ENCODE measurements at places on chromosomes 3 and 15.

DNA sequence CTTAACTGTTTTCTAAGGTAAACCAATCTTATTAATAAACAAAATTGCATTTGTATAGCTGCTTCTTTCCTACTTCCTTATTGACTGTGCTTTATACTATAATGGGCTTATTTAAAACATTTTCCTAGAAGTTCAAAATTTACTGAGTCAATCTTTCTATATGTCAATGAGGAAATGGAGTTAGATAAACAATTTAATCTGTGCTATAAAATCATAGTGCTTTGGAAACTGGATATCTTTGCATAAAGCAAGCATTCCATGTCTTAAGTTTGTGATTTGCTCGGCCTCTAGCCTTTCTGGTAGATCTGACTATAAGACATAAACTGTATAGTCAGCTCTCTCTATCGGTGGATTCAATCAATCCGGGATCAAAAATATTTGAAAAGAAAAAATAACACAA, 99.6 kb downstream of the NEDD4 start:
- DNase-seq, result no peak

DNA sequence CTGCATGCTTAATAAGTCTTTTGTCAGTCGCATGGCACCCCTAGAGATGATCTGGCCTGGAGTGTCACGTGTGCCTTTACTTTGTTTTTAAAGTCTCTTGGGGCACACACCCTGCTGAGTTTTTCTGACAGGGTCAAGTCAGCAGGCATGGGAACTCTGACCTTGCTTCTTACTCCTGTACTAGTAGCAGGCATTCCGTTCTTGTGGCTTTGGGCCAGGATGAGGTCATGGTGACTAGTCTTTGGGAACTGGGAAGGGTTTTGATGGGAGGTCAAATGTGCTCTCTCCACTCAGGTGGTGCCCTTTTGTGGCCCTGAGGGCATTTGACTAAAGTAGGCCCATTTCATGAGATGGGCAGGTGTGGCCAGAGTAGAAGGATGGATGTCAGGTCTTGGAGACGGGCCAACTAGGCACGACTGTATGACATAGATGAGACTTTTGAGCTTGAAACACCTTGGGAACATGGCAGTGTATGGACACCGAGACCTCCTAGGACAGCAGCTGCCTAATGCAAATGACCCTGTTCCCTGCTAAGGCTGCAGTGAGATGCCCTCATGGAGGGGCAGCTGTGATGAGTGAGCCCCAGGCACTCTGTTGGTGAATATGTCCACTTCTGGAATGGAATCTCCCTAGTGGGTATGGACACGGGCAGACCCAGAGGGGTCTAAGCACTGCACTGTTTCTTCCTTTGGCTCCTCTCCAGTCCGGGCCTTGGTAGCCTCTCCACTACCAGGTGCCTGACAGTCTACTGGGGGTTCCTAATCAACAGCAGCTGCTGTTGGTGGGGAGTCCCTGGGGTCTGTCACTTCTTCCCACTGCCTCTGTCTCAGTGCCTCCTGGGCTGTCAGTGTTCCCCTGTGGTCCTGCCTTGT, 16.4 kb downstream of the SRPRB start:
- no peak for DNase-seq

DNA sequence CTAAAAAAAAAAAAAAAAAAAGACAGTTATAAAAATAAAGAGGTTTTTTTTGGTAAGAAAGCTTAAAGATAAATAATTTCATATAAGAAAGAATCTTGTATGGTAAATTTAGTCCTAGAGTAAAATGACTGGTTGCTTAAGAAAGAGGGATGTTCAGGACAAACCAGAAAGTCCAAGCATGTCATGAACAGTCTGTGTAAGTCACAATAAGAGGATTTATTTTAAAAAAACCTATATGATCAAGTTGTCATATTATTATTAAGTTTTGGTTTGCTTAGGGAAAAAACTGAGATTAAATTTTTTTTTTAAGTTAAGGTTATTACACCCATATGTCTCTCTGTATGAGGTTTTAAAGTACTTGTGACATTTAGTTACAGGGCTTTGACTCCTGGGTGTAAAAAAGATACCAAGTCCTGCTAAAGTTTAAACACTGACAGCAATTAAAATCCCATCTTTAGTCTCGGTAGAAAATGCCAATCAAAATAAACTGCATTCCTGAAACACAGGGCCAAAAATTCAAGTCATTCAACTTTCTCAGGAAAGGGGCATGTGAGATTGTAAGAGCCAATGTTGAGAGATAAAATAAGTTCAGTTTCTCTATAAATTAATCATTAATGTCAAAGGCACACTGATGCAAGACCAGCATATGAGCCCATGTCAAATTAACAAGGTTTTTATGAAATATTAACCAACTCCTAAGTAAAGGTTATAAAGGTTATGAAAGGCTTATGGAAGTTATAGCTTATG, 8.5 kb upstream of the BDH1 start:
- no peak for DNase-seq

DNA sequence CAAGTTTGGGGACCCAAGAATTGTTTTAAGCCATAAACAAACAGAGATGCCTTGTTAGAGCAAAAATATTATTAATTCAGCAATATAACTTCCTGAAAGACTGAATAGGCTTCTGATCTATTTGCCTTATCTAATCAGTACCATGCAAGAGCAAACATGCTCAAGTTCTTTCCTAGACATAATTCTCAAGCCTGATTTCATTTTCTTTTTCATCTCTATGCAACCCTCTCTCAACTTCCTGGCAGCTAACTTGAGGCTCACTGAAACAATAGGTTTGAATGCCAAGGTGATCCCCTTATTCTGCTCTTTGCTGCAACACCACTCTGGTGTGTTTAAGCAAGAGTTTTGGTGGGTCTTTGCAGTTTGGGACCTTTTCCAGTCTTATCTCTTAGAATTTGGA, 230.9 kb upstream of the CD96 start:
- DNase-seq, result no peak

GRCh38 chr15:85579957-85580694, 199.7 kb downstream of the AKAP13 start:
- DNase-seq, result no peak

DNA sequence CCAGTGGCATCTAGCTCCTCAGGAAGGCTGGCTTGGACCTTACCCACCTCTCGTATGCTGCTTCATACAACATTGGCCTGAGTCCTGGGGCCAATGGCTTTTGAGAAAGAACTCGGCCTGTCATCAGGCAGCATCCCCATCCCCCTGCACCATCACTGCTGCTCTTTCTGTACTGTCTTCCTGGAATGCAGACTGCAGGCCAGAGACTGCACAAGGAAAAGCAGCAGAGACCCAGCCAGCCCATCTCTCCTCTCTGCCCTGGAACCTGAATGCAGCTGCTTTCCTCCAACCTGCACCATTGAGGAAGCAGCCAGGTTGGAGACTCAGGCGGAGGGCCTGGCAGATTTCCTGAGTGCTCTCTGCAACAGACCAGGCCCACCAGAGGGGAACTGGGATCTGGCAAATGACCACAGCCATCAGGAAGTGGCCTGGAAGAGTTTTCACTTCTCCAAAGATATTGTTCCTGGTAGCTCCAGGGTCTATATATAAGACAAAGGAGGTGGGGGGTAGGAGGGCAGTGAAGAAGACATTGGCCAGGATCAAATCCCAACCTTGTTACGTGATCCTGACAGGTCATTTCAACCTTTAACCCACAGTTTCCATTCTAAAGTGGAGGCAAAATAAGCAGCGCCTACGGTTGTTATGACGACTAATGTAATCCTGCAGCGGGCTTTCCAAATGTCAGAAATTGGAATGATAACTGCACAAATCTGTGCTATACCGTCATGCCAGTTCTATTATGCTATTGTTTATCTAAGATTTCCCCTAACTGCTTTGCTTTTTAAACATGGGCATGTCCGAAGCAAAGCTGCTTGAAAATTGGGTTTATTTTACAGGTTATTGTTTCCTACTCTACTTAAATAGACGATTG, 24.4 kb upstream of the RAB7A start:
- DNase-seq, result no peak

GRCh38 chr15:99963976-99964375, 230.7 kb upstream of the LYSMD4 start:
- no peak for DNase-seq

DNA sequence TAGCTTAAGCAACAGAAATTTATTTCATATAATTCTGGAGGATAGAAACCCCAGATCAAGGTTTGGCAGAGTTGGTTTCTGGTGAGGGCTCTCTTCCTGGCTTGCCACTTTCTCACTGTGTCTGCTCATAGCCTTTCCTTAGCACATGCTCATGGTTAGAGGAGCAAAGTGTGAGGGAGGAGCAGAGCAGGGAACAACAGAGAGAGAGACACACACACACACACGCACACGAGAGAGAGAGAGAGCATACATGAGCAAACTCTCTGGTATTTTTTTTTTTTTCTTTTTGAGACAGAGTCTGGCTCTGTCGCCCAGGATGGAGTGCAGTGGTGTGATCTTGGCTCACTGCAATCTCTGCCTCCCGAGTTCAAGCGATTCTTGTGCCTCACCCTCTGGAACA, 36.8 kb upstream of the ZDHHC23 start:
- DNase-seq, result no peak

- no peak for DNase-seq
Observed at GRCh38 chr15:80844011-80844732, 65.0 kb downstream of the CEMIP start.

DNA sequence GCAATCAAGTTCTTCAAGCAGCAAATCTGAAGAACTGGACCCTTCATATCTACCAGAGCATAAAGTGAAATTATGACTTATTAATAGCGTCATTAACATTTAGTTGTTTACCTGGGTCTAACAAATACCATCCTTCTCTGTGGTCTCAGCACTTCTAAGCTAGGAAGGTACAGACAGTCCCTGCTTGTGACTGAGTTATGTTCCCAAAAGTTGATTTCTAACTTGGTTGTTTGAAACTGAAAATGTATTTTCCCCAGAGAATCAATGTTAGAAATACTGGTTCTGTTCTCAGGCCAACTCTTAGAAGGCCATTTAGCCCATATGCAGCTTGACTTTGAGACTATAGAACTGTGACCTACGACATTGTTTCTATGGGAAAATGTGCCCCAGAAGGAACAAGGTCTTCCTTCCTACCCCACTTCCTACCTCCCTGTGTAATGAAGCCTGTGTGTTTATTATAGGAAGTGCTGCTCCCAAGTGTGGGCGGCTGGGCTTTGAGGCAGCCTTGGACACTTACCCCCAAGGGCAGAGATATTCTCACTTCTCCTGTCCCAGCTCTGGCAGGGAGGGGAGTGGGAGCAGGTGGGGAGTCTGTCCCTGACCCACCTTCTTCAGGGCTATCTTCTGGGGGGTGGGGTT, 12.2 kb upstream of the MAPK6 start:
- no peak for DNase-seq

- no peak for DNase-seq
Observed at GRCh38 chr3:128011140-128011539, 41.1 kb upstream of the SEC61A1 start.
